ENCODE measurements at places on chromosomes 1 and 21.

DNA sequence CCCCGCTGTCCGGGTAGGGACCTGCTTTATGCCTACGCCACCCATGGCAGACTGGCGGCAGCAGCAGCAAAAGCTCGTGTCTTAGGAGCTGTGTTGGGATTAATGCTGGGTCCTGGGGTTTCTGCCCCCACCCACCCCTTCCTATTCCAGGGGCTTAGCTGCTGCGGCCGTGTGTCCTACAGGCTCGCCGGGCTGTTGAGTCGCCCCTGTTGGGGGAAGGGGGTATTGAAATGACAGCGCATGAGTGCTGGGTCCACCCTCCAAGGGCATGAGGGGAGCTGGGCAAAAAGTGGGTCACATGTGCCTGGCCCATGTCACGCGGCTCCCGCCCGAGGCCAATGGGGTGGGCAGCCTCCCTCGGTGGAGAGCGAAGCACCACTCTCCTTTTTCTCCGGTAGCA, 118.3 kb upstream of the COL6A1 start:
- no peak for DNase-seq

DNA sequence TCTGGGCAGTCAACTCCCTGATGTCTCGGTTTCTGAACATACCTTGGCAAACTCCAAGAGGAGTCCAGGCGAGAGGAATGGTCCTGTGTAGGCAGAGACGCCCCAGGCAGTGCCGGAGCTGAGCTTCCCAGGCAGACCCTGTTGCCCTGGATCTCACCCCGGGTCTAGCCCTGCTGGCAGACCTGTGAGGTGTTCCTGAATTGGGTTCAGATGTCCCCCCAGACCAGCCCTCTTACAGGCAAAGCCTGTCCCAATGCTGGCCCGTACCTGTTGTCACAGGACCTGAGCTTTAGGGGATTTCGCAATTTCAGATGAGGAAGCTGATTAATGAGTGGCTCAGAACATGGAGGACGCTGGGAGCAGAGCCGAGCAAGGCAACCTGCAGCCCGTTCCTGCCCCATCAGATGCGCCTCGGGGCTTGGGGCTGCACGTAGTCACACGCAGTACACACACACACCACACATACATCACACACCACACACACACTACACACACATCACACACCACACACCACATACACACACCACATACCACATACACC, 38.5 kb upstream of the PDE9A start:
- no peak for DNase-seq

DNA sequence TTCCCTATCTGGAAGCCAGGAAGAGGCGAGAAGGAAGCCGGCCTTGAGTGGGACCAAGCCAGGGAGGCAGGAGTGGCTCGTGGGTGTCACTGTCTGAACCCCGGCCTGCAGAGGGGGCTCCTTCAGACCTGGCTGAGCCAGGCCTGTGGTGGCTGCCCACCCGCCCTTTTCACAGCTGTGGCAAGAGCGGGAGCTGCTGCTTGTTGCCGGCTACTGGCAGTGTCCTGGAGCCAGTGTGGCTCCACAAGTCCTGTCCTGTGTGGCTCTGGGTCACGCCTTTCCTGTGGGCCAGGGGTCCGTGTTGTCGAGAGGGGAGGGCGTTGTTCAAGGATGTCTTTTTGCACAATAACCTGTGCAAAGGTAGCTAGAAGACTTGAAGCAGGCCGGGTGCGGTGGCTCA, 1.3 kb downstream of the PFKL start:
- no peak for DNase-seq

GRCh38 chr1:116900471-116901365, 9.0 kb upstream of the PTGFRN start:
- DNase-seq = no peak

- DNase-seq = no peak
Observed at GRCh38 chr21:41974752-41975053, 20.9 kb upstream of the C2CD2 start.

DNA sequence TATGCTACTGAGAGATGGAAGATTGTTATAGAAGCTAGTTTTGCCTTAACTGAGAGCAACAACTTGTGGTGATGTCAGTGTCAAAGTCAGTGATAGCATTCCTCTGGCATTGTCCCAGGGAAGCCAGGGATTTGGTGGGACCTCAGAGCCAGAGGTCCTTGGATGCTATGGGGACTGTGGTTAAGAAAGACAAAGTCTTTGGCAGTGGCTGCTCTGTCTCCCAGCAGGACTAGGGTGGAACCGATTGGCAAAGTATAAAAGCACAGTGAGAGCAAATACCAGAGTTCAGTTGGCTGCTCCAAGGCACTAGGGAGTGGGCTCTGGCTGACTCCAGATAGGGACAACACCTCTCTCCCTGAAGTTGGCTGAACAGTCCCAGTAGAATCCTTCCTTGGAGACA, 104.8 kb downstream of the GDAP2 start:
- no peak for DNase-seq

GRCh38 chr1:93573940-93574469, 107.6 kb downstream of the BCAR3 start:
- DNase-seq = no peak

DNA sequence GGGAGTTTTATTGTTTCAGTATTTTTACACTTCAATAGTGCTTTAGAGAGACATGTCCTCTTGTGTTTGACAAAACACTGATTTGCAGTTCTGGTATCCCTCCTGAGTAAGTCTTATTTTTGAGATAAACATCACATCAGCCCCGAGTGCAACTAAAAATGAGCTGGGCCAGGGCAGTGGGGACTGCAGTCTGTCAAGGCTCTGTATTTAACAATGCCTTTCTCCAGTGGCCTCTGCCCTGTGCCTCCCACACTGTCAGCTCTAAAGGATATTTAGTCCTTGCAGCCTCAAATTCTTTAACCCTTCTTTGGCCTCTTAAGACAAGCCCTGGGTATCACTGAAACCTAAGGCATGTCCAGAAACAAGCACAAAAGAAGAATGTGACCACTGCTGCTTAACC, 160.6 kb downstream of the ST6GALNAC5 start:
- DNase-seq = no peak

GRCh38 chr1:43214501-43215444, 42.6 kb downstream of the CFAP57 start:
- DNase-seq = no peak

GRCh38 chr1:205270764-205271163, 43.0 kb downstream of the TMCC2 start:
- DNase-seq = no peak

DNA sequence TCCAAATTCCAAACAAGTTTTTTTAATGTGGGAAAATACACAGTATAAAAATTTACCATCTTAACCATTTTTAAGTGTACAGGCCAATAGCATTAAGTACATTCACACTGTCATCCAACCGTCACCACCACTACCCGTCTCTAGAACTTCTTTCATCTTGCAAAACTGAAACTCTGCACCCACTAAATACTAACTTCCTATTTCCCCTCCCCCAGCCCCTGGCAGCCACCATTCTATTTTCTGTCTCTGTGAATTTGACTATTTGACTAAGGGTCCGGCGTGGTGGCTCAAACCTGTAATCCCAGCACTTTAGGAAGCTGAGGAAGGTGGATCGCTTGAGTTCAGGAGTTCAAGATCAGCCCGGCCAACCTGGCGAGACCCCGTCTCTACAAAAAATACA, 36.1 kb downstream of the CLSTN1 start:
- DNase-seq = no peak

GRCh38 chr1:30837653-30838052, 70.9 kb downstream of the SDC3 start:
- no peak for DNase-seq

- no peak for DNase-seq
Observed at GRCh38 chr1:51553911-51554310, 34.8 kb upstream of the EPS15 start.

DNA sequence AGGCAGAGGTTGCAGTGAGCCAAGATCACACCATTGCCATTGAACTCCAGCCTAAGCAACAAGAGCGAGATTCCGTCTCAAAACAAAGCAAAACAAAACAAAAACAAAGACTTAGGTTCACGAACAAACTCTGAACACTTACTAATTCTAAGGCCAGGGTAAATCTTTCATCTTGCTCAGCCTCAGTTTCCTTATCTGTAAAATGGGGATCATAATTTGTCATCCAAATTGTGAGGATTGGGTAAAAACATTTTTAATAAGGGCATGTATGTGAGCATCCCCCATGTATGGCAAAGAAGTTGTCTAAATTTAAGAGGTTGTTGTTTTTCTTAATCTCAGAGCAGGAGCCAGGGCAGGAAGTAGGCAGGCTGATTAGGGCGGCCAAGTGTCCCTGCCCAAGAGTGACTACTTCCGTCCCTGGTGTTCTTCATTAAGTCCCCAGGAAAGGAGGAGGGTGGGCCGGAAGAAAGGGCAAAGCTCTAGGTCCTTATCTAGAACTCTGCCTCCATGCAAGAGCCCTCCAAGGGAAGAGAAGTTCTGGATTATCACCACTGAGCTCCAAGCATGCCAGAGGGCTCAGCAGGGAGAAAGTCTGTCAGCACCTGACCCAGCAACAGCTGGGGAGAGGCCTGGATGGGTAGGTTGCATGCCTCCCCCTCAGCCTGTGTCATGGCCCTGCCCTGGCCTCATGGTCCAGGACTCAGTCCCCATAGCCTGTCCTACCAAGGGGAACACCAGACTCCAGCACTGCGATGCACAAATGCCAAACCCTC, 49.9 kb upstream of the CLIC4 start:
- peak; percentile 69 for DNase-seq

DNA sequence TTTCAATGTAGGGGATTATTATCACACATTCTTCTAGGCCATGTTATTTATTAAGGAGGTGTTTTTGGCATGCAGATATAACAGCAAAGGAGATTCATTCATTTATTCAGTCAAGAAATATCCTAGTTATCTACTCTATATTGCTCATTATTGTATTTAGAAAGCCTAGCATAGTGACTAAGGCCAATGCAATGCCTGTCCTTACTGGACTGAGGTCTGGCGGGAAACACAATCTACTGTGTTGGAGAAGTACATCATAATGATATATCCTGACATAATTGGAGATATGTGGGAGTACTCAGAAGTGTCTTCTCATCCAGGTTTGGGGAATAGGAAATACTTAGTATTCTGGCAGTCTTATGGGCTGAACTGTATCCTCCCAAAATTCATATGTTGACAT, 421.5 kb upstream of the USP24 start:
- DNase-seq = no peak

DNA sequence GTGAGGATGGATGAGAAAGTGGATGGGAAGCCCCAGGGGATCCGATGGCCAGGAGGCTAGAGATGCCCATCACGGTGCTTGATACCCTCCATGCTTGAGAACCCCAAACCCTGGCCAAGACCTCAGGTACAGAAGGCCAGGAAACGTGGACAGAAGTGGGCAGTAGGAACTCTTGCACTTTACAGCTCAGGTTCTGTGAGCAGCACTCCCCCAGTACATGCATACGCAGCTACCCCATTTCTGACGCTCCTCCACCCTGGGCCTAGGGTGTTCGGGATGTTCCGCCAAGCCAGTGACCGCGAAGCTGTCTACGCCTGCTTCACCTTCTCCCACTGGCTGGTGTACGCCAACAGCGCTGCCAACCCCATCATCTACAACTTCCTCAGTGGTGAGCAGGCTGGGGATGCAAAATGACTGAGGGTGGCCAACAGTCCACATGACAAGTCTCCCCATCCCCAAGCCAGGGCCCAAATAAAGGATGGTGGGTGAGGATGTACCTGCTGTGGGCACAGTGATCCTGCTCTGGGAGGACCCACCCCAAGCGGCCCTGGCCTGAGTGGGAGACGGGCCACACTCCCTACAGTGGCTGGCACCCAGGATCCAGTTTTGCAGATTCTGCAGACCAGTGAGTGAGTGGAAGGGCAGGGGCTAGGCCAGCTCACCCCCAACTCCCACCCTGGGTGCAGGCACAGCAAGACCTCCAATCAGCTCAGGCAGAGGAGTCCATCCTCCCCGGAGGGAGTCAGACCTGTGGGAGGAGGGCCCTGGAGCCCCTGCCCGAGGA, 7.4 kb downstream of the HCRTR1 start:
- DNase-seq = no peak

GRCh38 chr1:186535388-186536133, 74.6 kb upstream of the PDC start:
- peak; percentile 84 for DNase-seq

GRCh38 chr1:153977250-153978240, at the start of gene JTB:
TSS of gene JTB (minus strand) at chr1:153977674. CDS start at chr1:153977252, 422 bp downstream.
- DNase-seq = no peak

GRCh38 chr1:100581096-100581705, 43.3 kb downstream of the GPR88 start:
- DNase-seq = no peak

GRCh38 chr1:21942464-21942863, 5.4 kb upstream of the HSPG2 start:
- DNase-seq = no peak

DNA sequence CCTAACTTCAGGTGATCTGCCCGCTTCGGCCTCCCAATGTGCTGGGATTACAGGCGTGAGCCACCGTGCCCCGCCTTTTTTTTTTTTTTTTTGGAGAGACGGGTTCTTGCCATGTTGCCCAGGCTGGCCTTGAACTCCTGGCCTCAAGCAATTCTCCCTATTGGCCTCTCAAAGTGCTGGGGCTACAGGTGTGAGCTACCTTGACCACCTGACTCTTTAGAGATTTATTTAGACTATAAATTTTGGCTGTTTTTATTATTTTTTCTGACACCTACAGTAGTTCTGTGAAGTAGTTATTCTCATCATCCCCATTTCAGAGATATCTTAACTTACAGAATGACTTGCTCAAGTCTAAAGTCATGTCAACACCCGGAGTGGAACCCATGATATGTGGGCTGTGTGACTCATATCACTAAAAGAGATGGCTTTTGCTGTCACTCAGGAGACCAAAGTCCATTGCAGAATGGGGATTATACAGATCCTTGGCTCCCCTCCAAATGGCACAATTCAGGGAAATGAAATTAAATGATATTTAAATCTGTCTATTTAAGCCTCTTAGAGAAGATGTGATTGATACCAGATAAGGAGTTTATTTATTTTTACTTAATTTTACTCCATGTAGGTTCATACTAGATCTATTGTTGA, 93.2 kb downstream of the CTH start:
- no peak for DNase-seq

- DNase-seq = no peak
Observed at GRCh38 chr1:115534106-115534505, 107.7 kb upstream of the VANGL1 start.

GRCh38 chr1:162389021-162389818, 7.7 kb downstream of the C1orf226 start:
- DNase-seq = no peak

DNA sequence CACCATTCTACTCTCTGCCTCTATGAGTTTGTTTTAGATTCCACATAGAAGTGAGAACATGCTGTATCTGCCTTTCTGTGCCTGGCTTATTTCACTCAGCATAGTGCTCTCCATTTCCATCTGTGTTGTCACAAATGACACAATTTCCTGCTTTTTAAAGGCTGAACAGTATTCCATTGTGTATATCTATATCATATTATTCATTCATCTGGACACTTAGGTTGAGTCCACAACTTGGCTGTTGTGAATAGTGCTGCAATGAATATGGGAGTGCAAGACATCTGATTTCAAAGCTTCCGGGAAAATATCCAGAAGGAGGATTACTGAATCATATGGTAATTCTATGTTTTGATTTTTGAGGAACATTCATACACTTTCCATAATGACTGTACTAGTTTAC, 20.1 kb upstream of the DONSON start:
- peak; percentile 41 for DNase-seq

Data from kidney capillary endothelial cell (primary cell).